ENCODE measurements at places on chromosomes 1 and 21.

DNA sequence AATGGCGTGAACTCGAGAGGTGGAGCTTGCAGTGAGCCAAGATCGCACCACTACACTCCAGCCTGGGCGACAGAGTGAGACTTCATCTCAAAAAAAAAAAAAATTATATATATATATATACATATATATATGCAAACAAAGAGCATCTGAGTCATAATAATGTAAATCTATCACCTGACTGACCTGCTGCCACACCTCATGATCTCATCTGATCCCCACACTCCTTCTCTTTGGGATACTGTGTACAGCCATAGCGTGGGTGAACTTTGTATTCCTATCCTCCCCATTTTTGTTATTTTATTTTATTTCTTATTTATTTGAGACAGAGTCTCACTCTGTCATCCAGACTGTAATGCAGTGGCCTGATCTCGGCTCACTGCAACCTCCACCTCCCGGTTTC is 2.6 kb upstream of the HDAC1 start:
- DNase-seq = no peak

DNA sequence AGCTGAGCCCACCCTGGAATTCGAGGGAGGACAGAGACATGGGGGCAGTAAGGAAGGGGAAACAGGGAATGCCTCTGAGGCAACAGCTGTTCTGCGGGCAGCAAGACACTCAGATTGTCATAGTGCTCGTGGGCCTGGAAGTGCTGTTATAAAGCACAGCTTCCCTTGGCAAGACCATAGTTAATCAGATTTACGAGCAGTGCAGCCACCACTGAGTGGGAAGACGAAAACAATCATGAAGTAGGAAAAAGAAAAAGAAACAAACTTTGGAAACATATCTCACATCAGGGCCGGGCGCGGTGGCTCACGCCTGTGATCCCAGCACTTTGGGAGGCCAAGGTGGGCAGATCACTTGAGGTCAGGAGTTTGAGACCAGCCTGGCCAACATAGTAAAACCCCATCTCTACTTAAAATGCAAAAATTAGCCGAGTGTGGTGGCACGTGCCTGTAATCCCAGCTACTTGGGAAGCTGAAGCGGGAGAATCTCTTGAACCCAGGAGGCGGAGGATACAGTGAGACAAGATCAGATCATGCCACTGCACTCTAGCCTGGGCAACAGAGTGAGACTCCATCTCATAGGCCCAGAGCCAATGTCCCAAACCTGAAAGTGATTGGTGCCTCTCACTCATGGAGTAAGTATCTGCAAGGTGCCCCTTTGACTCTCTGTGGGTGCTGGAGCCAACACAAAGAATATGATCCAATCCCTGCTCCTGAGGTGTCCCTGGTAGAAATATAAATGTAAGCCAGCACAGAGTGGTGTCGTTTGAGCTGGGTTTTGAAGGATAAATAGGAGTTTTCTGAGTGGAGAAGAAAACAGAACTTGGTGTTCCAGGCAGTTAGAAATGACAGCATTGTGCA is 55.6 kb upstream of the GPR153 start:
- DNase-seq = no peak

DNA sequence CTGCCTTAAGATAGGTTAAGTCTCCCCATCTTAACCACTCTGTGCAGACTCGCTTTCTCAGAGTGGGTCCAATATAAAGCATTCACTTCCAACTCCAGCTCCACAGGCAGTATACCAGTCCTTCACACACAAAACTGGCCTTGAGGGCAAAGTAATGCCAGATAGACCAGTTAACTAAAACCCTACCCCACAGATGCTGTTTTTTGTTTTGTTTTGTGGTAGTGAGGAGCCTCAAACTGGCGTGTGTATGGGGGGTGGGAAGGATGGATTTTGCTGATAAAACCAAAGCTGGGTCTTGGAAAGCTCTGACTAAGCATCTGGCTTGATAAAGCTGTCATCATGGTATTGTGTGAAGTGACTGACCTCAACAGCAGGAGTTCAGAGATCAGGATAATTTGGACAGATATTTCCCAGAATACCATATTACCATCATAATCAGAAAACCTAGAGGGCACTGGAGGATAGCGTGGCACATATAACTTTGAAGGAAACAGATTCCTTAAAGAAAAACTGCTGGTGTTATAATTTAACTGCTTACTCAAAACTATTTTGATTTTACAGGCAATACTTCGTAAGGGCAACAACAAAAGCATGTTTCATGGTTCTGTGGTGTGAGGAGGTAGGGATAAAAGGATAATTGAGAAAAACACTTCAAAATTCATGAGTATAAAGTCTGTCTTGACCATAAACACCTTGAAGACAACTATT is 29.6 kb upstream of the CPLANE2 start:
- no peak for DNase-seq

- no peak for DNase-seq
These were observed 103.8 kb downstream of the TNFSF18 start for GRCh38 chr1:172946814-172947507.

DNA sequence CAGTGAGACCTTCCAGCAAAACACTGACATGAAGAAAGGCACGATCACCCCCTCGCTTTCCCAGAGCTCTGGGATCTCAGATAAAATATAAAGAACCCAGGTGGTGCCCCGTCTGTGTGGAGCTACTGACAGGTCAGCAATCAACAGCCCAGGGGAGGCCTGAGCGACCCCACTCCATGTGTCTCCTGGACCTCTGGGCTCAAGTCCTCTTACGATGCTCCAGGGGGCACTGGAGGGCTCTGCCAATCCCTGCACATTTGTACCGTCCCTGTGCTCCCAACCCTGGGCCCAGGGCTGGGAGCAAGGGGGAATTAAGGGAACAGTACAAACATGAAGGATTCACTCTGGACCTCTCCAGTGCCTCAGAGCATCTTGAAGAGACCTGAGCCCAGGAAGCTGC is 12.5 kb downstream of the S100A7A start:
- no peak for DNase-seq

DNA sequence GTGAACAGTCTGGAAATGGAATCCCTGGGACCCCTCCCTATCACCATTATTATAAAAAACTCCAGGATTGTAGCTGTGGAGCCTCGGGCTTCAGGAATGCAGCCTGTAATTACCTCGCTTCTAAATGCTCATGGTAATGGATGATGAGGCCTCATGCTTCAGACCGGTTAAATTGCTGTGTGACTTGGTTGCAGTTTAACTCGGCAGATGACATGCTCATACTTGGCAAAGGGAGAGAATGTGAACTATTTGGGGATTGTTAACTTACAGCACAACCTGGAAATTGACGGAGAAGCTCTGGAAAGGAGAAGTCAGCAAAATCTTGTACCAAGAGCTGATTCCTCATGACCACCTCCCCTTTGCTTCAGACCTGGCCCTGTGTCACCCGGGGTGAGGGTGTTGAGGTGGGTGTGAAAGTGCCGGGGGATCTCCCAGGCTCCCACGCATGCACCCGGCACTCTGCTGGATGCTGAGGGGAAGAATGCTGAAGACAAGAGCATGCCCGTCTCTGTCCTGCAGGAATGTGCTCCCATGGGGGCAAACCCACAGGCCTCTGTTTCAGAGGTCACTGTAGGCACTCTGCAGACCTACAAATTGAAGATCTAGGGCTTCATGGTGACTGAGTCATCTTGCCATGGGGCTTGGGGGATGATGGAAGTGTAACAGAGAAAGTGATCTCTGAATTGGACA is 364.8 kb downstream of the RPS6KC1 start:
- no peak for DNase-seq

GRCh38 chr1:208637181-208637580 is 393.0 kb upstream of the PLXNA2 start:
- no peak for DNase-seq

DNA sequence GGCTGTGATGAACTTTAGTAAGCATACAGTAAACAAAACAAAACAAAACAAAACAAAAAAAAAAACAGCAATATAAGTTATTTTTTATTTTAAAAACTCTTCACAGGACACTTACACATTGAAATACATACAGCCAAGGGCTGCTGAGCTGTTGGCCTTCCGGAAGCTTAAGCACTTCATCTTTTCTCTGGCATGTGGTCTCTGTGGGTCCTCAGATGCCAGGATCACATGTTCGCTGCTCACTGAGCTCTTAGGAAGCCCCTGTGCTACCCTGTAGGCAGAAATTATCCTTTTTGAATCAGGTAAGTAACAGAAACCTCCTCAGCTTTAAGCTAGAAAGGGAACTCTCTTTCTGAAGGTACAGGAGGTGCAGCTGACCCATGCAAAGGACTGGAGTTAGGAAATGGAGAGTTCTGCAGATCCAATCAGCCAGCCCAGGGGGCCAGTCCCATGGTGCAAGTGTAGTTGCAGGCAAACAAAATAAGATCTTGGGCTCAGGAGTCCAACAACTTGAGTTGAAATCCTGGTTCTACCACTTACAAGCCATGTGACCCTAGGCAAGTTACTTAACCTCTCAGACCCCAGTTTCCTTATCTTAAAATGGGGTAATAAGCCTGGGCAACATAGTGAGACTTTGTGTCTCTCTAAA is 22.4 kb upstream of the MED18 start:
- no peak for DNase-seq

- no peak for DNase-seq
These were observed 588 bp upstream of the PACC1 start for GRCh38 chr1:212415107-212415841.

- no peak for DNase-seq
These were observed 188.6 kb downstream of the FCRL5 start for GRCh38 chr1:157363660-157364140.

- DNase-seq = no peak
These were observed 620.2 kb downstream of the PLPP3 start for GRCh38 chr1:55959136-55959548.

DNA sequence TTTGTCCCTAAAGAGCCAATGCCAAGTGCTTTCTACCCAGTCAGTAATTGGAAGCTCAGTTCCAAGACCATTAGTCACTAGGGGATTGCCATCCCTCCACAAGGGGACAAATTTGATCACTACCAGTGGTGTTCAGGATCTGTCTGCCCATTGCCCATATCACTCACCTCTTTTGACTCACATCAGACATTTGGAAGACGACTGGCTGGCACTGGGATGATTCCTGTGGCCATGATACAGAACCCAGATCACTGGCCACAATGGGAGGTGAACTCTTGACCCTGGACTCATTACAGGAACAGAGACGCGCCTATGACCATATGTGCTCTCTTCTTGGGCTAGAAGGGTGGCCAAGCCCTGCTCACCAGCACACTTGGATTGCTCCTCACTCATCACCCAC is 71.0 kb downstream of the COLGALT2 start:
- DNase-seq = no peak

GRCh38 chr1:71089536-71090270 is 8.9 kb upstream of the ZRANB2 start:
- no peak for DNase-seq

Data from activated T-cell treated with anti-CD3 and anti-CD28 coated beads, Interleukin-2, amount 50 U/mL, for 1 hour (primary cell).